Stimulated activated CD4-positive, alpha-beta T cell treated with anti-CD3 and anti-CD28 coated beads, Interleukin-2, amount 100 ng/mL, for 48 hours (primary cell): ENCODE measurements at places on chromosomes 3 and 15.
A peak's percentile ranks its signal among the peaks of the same experiment; 100 is the strongest.

DNA sequence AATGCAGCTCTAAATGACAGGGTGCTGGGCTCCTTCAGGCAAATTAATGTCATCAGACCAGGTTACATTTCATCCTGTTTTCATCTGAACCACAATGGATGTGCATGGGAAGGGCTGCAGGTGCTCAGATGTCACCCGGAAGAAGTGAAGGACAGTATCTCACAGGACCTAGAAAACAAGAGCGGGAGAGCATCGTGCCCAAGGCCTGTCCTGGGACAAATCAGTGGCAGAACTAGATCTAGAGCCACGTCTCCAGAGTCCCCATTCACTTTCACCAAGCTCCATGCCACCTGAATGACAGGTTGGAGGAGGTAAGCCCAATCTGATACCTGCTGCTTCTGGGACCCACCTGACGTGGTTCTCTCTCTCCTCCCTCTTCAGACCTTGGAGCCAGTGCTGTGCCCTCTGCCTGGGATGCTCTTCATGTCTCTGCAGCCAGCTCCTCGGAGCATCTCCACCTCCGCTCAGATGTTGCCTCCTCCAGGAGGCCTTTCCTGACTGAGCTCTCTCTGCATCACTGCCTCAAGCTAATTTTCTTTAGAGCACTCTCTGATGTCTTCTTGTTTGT is 77.3 kb downstream of the CPN2 start:
- no peak for DNase-seq

DNA sequence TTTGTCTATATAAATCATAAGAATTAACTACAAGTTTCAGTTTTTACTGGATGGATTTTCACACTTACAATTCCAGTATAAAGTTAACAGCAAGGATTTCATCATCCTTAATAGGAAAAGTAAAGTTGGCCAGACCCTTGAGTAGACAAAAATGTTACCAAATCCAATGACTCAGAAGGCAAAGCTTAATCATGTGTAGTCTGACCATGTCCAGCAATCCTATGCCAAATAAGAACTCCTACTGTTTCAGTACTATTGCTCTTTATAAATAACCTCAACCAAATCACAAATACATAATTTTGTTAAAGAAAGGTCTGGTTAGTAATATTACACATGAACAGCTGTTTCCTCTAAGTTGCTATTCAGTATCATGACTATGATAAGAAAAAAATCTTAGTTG is 35.0 kb downstream of the PLOD2 start:
- no peak for DNase-seq

DNA sequence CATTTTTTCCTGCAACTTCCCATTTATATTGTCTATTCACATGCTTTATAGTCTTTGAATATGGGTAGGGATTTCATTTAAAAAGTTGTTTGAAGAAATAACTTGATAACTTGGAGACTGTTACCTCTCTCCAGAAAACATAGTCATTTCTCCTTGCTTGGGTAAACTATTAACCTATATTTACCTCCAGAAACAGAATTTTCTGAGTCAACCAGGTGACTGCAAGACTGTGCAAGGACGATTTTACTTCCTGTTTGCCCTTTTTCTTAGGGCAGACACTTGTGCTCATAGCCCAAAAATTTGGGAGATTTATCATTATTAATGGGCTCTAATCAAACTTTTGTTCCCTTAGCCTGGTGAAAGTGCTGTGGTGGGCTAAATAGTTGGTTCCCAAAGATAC is 14.3 kb upstream of the MOBP start:
- no peak for DNase-seq

- no peak for DNase-seq
Measured at GRCh38 chr15:63088533-63089245, 33.0 kb upstream of the LACTB start.

GRCh38 chr3:70020906-70021660 is 21.6 kb downstream of the SAMMSON start:
- no peak for DNase-seq

GRCh38 chr15:62482785-62483429 is 317.8 kb upstream of the C2CD4B start:
- peak; percentile 3 for DNase-seq

GRCh38 chr15:49320351-49320750 is 102.7 kb upstream of the FGF7 start:
- no peak for DNase-seq

DNA sequence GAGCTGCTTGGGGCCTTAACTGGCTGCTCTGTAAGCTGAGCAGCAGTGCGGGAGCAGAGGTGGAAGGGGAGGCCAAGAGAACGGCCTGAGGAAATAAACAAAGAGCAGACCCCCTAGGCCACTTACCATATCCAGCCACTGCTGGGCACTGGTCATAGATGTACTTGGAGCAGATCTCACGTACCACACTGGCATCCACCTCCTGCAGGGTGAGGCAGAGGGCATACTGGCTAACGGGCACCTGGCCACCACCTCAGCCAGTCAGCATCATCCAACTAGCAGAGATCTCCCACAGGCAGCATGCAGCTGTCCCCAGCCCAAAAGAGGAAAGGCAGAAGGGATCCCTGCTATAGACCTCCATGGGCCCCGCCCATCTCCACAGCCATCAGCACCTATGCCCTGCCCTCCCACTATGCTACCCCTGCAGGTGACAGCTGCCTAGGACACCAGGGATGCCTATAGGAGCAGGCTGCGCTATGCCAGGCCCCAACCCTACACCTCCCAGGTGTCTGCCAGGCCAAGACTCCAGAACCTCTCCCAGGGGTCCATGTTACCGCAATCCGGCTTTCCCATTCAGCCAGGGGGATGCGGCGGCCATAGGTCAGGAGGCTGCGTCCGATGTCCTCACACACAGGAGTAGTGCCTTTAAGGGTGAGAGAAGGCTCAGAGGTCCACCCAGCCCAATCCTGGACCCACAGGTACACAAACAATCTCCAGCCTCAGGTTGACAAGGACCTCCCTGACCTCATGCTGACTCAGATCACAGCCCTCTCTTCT is 4.6 kb upstream of the COL7A1 start:
- DNase-seq: no peak

DNA sequence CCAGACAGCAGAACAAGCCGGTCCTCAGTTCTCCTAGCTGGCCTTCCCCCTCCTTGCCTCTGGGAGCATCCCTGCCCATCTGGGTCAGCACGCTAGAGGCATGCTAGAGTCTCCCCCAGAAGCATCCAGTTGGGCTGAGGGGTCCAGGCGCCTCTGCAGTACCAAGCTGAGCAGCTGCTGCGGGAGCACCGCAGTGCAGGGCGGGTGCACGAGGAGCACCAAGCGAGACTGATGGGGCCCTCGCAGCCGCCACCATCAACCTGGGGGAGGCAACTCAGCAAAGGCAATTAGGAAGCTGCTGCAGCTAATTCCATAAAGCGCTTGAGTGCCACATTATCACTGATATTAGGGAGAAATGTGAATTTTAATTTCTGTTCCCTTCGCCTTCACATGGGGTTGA is 12.4 kb downstream of the CACNA2D3 start:
- no peak for DNase-seq

GRCh38 chr3:141286856-141287255 is 55.2 kb downstream of the PXYLP1 start:
- no peak for DNase-seq

DNA sequence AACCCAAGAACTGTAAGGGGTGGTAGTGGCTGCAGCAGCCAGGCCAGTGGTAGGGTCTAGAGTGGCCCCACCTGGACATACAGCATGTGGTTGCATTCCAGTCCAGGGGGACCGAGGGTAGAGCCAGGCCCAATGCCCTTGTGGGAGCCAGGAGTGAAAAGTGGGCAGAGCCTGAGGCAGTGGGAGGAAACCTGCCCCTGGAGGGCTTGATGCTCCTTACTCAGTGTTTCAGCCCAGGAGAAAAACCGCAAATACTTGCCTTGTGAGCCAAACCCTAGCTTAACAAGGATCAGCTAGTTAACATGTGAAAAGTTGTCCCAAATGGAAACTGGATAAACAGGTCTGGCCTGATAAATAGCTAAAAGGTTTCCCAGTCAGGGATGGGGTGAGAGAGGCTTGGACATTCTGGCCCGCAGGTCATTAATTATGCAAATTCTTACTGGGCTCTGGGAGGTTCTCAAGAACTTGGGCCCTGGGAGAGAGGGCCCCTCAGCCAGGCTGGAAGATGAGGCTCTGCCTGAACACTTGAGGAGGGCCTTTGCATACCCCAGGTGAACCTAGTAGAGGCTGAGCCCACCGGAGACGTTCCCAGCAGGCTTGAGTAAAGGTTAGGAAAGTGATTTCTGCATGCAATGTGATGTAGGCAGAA is 222.1 kb downstream of the THSD4 start:
- DNase-seq: no peak
